CD4-positive, alpha-beta memory T cell (primary cell): ENCODE measurements at places on chromosomes 1 and 21. TPM values are rescaled to one million over a fixed set of nuclear protein-coding genes. Genes with fewer than 3 reads are reported as not detected.

CYP4A11 gene
- not detected for polyA plus RNA-seq

DMBX1 gene
- not detected for polyA plus RNA-seq

KCNK1 gene
- polyA plus RNA-seq = not detected

HTR6 gene
- polyA plus RNA-seq = not detected
